Epithelial cell of esophagus (primary cell): ENCODE measurements at places on chromosomes 2 and 18.

- peak; percentile 61 for DNase-seq
These were observed 113.7 kb downstream of the OSR1 start for GRCh38 chr2:19244460-19245363.

- peak; percentile 87 for DNase-seq
These were observed 17.6 kb upstream of the BOK start for GRCh38 chr2:241540771-241541561.

GRCh38 chr18:4858379-4859127 lies 338.5 kb downstream of the AKAIN1 start:
- DNase-seq, result no peak

DNA sequence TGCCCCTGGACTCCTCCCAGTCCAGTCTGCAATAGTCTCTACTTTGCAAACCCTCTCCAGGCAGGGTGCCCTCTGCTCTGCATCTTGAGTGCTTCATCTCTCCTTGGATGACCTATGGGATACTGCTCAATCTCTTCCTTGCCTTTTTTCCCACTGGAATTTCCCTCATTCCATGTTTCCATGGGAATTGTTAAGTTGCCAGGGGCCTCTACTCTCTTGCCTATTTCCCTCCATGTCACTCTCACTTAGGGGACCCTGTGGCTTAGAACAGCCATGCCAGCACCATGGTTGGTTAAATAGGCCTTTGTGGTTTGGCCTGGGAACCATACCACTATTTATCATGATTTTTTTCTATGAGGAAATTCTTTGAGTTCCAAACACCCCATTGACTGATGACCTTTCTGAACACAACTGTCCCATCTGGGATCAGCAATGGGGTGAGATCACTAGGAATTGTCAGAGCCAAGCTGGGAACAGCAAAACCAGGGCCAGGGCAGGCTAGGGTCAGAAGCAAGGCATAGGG lies 91.4 kb upstream of the RBMS1 start:
- DNase-seq, result no peak

DNA sequence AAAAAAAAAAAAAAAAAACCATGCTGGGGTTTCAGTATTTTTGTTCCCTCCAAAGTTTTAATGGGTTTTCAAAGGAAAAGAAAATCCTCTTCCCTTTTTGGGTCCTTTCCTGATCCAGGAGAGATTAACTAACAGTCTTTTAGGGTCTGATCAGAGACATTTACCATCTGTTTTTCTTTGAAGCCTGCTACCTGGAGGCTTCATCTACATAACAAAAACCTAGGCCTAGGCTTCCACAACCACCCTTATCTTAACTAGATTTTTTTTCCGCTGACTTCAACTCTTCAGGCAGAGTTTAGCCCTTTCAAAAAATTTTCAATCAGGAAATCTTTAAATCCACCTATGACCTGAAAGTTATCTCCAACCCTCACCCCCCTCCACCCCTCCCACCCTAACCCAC lies 154.7 kb downstream of the MBD2 start:
- DNase-seq, result no peak

DNA sequence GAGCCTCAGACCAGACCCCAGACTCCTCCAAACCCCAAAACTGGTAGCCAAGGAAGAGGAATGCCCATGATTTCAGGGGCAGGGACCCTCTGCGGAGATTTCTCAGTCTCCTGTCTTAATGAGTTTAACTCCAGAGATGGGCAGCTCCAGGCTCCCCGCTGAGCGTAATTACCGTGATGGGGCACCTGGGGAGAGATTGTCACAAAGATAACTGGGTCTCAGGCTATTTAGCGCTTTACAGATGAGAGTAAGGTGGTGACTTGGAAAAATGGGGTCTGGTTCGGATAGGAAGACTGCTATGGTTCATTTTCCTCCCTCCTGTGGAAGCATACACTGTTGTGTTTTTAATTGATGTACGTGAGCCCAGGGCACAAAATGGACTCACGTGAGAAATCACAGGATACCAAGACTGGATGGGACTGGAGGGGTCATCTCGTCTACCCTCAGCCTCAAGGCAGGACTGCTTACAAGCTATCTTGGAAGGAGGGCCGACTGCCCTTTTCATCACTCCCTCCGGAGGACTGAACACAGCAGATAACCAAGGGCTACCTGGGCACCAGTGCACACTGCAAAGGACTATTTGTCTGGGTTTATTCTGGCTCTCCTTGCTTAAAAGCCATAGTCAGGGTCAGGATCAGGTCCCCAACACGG lies 427.8 kb downstream of the ZNF521 start:
- no peak for DNase-seq

GRCh38 chr2:147464737-147465357 lies 380.0 kb upstream of the ACVR2A start:
- peak; percentile 72 for DNase-seq
